ENCODE measurements at places on chromosomes 5 and 9.

DNA sequence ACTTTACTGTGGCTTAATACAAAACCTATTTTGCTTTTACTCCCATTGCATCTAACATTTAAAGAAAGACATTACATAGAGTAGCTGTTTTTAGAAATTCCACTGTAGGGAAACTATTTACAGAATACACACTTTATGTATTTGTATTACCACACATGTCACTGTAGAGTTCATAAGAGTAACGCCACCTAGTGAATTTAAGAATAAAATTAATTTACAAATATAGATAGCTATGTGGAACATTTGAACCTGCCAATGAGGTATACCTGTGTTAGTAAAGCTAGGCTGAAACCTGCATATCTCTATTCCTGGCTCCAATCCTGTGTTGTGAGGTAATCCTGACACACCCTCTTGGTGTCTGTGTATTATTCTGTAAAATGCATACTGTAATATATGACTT, 234.4 kb downstream of the MAST4 start:
- DNase-seq, result no peak

- DNase-seq, result no peak
Measured at GRCh38 chr9:24939109-24939850, 393.6 kb upstream of the IZUMO3 start.

GRCh38 chr9:31389075-31389474, 995.4 kb upstream of the ACO1 start:
- no peak for DNase-seq

DNA sequence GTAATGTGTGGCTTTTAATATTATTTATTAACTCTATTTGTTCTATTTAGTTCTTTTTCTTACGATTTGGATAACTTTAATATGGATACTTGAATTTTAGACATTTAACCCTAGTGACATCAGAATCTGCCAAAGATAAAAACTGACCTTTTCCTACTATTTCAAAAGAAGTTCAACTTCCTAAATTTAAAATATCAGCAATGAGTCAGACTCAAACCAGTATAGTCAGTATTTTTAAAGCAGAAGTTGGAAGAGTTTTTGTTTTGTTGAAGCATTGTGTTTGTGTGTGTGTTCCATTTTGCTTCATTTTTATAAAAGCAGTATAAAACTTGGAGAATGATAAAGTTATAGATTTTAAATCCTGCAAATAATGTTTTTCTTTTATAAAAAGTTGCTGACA, 251.8 kb upstream of the RASA1 start:
- no peak for DNase-seq

GRCh38 chr5:142683881-142684505, 1.9 kb downstream of the FGF1 start:
- no peak for DNase-seq

DNA sequence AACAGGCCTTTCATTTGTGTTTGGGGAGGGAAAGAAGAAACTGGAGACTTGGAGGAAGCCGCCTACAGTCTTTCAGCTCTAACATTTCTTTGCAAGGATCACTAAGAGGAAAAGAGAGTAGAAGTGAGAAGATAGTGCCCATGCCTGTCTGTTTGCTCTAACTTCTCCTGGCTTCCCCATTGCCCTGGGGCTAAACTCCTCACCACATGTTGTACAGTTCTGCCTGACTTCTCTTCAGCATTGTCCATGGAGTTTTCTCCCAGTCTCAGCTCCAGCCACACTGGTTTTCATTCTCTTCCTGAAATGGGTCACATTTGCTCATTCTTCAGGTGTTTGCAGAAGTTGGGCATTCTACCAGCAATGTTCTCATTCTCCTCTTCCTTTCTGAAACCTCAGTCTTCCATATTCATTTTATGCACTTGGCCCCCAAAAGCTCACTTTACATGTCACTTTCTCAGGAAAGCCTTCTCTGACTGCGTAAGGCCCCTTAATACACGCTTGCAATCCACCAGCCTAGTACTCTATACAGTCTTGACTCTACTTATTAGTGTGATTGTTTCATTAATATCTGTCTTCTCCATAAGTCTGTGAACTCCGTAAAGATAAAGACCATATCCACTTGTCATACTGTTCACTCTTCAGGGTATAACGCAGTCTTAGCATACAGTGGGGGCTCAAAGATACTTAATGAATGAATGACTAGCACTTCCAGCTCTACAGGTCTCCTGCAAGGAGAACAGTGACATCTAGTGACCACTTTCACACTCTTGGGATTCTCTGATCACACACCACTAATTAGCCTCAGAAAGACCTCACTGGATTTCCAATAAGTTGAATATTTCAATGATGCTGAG, 40.2 kb upstream of the TRIM32 start:
- DNase-seq, result peak; percentile 20

DNA sequence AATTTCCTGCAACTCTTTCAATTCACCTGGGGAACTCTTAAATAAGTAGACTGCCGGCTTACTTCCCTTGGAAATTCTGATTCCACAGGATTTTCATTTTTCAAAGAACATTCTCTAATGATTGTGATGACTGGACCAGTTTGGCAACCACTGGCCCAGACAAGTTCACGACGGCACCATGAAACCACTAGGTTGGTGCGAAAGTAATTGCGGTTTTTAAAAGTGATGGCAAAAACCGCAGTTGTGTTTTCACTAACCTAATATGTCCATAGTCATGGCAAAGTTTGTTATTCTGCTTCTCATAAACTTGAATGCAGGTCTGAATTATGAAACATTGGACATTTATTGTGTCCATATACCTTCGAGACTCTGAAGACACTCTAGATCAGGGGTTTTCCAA, 317.2 kb downstream of the IRX1 start:
- DNase-seq, result no peak

GRCh38 chr5:59416451-59416850, 477.1 kb downstream of the PDE4D start:
- DNase-seq, result no peak

DNA sequence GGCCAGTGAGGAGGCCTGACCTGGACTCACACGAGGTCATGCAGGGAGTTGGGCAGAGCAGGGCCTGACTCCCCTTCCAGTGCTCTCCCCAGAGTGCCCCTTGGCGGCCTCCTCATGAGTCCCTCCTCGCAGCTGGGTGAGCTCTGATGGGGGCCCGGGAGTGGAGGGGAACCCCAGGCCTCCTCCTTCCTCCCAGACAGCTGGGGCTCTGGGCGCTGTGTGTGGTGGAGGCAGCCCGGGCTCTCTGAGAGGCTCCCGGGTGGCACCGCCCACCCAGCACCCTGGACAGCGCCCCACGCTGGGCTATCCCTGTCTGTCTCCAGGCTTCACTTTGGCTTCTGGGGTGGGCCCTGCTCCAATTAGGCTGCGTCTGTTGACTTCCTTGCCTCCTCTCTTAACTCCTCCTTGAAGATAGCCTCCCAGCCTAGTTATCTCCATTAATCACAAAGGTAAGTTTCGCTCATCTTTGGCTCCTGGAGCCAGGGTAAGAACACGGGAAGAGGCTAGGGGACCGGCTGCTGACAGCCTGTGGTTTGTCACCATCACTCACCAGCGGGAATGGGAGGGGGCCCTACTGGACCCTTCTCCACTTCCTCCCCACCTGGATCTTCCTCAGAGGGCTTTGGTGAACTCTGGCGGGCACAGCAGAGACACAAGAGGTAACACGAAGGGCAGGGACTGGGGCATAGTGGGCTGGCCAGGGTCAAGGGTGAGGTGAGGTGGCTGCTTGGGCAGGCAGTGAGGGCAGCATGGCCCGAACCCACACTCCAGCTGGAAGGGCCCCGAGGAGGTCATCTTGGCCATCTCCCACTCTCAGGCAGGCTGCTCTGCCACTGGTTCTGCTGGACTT, 13.1 kb downstream of the PSD2 start:
- no peak for DNase-seq

GRCh38 chr5:170306381-170306831, 8.8 kb upstream of the LCP2 start:
- no peak for DNase-seq

DNA sequence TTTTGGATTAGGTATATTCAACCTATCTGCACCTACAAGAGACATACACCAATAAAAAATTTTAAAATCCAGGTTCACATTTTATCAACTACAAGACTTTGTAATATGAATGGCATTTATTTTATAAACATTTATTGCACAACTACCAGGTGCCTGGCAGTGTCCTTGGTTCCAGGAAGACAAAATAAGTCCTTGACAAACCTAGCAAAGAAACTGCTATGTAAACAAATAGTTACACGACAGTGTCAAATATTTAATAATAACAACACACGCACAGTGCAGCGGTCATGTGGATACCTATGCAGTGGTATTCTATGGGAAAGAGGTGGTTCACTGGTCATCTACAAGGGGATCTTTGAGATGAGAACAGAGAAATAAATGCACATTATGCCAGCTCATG, 120.7 kb downstream of the MYO10 start:
- no peak for DNase-seq

DNA sequence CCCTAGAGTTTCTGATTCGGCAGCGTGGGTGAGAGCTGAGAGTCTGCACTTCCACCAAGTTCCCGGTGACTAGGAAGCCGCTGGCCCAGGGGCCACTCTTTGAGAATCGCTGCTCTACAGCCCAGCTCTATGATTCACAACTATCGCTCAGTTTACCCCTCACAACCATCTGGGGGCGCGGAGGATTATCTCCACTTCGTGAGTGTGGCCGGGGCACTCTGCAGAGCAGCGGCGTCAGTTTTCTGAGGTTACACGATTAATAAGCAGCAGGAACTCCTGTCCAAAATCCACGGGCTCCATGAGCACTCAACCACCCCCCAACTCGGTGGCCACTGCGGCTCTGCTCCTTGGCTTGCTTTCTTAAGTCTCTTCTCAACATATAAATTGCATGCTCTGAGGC, 19.3 kb downstream of the CORO2A start:
- DNase-seq, result no peak

DNA sequence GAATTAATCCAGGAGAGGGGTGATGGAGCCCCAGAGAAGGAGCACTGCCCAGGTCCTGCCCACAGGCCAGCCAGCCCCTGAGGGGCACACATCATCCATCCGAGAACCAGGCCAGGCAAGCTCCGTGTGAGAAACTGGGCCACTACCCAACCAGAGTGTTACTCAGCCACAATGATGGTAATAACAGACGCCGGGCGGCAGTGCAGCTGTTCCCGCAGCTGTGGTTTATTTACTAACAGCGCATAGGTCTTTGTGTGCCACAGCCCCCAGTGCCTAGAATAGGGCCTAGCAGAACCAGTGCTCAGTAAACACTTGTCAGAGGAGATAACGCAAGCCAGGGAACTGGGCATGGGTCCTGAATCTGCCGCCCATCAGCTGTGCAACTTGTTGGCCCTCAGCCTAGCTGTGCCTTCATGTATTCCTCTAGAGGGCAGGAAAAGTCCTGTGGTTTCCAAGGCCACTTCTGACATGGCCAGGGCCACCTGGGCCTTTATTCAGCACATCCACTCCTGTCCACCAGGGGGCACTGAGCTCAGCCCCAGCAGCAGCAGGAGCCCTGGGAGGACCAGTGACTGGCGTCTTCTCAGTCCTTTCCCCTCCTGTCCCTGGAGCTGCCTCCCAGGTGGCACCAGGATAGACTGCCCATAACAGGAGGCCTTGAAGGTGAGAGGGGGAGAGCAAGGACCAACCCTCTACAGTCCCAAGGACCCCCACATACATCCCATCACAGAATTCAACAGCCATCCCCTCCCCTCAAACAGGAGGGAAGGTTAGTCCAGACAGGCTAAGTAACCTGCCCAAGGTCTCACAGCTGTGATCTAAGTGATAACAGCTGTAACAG, 2.1 kb downstream of the MXD3 start:
- DNase-seq, result no peak

GRCh38 chr9:122444041-122444733, 33.5 kb downstream of the OR1J1 start:
- DNase-seq, result no peak

DNA sequence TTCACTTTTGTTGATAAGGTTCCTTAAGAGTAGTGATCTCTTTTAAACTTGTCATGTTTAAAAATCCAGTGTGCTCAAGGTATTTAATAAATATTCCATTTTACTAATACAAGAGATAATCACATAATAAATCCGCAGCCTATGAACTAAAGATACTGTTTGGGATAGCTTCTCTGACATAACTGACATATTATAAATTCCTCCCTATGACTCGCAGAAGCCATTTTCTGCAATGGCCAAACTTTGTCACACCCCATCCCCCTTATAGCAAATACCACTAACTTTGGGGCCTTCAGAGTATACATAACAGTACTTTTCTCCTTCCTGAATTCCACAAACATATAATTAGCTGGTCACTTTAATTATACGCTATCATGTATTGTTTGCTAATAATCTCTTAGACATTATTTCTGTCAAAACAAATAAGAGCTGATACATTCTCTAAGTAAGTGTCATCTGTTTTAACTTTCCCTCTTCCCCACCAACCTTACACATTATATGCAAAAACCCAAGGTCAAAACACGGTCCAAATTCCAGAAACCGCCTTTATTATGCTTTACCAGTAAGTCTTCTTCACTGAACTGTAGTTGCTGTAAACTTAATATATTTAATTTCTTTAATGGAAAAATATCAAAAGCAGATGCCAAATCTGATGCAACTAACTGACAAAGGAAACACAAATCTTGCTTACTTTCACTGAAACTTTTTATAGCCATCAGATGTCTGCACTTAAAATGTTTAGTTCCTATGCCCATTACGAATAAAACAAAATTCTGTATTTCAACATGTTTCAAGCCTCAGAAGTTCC, 971 bp downstream of the TMEM267 start:
- no peak for DNase-seq

GRCh38 chr5:72386639-72387038, 66.5 kb downstream of the PTCD2 start:
- DNase-seq, result no peak

DNA sequence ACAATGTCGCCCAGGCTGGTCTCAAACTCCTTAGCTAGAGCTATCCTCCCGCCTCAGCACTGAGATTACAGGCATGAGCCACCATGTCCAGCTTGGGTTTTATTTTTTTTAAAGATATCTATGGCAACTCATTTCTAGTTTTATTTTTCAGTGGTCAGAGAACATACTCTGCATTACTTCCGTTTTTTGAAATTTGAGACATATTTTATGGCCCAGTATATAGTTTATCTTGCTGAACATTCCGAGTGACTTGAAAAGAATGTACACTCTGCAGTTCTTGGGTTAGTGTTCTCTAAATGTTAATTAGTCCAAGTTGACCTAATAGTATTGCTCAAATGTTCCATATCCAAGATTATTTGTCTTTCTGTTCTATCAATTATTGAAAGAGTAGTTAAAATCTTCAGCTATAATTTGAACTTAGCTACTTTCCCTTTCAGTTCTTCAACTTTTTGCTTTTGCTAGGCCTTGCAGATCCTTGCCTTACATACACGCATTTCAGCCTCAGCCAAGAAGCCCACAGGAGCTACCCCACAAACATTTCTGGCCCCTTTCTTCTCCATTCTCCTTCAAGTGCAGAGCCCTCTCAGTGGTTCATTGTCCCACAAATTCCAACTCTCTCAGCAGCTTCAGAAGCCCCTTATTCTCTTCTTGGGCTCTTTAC, 22.3 kb upstream of the SNAPC3 start:
- no peak for DNase-seq

DNA sequence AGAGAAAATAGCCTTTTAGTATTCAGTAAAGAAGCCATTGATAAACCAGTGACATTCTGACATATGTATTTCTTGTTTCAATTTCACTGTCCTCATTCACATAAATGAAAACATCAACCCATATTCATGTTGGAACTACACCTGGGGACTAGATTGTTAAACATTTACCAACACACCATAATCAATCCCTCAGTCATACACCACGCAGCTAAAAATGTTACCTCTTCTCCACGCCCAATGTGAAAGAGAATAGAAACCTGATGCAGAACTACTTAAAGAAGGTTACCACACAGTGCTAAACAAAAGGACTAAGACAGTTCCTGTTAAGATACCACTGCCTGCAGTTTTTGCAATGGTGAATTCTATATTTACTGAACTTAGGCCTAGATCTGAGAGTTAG, 518.9 kb downstream of the PRELID2 start:
- DNase-seq, result no peak
